ENCODE measurements at places on chromosomes 7 and 10.

DNA sequence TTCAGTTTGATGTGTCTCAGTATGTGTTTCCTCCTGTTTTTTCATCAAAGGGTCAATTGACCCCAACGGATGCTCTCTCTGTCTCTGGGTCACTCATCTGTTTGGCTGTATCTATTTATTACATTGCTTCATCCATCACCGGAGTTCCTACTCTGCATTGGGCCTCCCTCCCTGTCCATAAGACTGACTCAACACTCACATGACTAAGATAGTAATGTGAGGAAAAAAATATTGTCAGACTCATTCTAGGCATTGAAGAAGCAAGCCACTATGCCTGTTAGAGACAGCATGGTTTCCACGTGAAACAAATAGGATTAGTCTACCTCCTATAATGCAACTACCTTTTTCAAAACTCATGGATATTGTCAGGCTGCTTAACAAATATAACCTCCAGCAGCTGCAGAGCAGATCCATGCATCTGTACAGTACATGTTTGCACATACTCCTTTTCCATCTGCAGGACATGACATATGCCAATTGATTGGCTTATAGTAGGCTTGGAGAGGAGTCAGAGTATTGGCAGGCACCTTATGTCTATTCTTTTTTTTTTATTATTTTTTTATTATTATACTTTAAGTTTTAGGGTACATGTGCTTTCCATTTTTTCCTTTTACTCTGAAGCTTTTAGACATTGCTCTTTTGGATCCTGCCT lies 275.2 kb downstream of the LRRTM3 start:
- no peak for DNase-seq

DNA sequence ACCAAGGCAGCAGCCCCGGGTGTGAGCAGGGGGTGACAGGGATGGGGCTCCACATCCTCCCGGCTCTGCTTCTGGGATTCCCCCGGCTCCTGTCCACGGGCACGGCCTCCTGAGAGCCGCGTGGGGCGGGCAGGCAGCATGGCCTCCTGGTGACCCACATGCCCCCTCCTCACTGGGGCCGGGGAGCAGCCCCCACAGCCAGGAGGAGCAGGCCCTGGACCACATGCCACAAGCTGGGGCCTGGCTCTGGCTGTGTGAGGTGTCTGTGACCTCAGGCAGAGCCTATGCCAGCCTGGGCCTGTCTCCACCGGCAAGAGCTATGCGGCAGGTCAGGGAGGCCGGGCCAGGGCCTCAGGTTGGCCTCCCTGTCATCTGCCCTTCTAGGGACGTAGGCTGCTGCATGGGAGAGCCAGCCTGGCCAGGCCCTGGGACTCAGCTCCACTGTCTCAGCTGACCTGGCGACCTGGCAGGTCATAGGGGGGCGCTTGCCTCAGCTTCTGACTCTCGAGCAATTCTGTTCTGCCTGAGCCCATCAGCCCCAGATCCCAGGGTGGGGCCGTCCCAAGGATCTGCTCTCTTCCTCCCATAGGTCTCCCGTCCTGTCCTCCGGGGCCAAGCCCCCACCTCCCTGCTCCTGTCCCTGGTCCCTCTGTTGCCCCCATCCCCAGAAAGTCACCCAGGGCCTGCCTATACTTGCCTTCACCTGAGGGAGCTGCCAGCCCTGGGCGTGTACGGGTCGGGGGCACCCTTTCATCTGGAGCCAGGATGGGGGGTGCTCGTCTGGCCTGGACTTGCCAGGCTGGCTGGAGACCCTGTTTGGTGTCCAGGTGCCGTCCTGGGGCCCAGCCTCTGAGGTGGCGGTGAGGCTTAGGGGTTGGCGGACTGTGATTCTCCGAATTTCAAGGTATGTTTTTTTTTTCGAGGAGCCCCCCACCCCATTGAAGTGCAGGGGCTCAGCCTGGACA lies 3.9 kb upstream of the TMEM184A start:
- no peak for DNase-seq

DNA sequence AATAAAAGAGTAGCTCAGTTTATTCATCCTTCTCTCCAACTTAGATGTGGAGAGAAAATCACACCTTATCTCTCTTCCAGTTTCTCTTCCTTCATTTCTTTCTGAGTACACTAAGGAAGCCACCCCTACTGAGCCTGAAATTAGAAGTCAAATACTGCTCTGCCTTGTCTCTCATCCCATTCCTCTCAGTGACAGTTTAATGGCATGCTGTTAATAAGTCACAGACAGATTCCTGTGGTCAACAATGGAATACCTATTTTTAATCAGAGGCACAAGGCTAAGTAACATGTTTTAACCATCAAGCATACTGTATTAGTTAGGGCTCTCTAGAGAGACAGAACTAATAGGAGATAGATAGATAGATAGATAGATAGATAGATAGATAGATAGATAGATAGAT lies 253.2 kb downstream of the HTR7 start:
- DNase-seq = no peak

GRCh38 chr7:94031865-94032264 lies 27.7 kb upstream of the BET1 start:
- DNase-seq = no peak

GRCh38 chr7:37193775-37194135 lies 254.9 kb downstream of the ELMO1 start:
- DNase-seq = no peak

DNA sequence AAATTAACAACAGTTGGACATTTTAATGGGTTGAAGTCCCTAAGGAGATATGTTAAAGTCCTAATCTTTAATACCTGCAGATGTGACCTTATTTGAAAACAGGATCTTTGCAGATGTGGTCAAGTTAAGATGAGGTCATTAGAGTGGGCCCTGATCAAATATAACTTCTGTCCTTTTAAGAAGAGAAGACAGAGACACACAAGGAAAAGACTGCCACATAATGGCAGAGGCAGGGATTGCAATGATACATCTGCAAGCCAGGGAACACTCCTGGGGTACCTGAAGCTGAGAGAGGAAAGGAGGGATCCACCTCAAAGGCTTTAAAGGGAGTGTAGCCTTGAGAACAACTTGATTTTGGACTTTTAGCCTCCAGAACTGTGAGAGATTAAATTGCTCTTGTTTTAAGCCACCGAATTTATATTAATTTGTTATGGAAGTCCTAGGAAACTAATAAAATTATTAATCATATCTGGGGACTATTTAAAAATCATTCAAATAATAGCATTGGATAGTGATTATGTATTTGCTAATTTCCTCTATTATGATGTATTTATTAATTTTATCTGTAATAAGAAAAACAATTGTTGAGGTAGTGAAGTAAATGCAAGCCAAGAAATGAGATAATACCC lies 700.0 kb upstream of the PCDH15 start:
- peak; percentile 49 for DNase-seq

DNA sequence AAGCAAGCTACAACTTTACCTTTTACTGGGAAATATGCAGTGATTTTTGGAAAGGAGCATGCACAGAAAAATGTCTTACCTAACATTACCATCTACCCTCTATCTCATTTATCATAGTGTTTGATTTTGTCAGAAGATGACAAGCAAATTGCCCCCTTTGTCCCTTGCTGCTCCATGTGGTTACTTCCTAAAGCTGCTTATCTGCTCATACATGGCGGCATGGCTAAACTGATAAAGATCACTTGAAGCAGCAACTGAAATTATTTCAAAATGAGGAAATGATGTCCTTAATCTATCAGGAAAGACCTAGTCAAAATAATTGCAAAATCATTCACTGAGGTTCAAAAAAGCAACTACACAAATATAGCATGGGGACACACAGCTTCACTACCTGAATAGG lies 1198.5 kb upstream of the SORCS1 start:
- DNase-seq = no peak

DNA sequence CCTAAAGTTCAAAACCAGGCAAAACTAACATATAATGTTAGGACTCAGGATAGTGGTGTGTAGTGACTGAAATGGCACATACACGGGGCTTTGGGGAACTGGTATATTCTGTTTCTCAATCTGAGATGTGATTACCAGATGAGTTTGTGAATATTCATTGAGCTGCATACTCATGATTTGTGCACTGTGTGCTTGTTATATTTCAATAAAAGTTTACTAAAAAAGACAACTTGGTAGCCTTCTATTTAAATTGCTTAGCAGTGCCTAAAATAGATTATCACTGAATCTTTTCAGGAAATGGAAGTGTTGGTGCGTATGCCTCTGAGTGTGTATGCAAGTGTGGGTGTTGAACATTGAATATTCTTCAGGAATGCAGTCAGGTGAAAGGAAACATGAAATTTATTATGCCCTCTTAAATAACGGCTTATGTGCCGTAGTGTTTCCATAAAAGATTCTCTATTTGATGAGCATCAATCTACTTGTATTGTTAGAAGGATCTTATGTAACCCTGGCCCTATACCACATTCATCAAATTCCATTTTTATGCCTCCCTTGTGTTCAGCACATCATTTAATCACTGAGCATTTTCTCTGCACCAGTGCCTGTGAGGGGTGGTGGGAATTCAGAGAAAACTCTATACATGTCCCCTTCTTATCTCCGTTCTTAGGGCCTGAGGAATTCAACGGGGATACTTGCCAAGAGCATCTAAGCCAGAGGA lies 82.6 kb upstream of the AUTS2 start:
- DNase-seq = no peak

DNA sequence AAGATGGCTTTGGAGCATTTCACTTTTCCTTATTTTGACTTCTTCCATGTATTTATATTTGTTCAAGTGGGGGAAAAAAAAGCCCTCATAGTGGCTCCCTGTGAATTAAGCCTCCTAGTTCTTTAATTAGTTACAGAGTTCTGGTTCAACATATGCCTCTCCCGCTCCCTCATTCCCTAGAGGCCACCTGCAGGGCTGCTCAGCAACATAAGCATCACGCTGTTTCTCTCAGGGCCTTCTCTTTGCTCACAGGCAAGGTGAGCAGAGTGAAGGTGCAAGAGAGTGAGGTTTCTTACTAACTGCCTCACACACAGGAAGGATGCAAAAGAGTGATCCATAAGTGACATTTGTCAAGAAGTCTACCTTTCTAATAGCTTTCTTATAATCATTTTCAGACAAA lies 196.7 kb downstream of the SEMA3E start:
- DNase-seq = peak; percentile 36

DNA sequence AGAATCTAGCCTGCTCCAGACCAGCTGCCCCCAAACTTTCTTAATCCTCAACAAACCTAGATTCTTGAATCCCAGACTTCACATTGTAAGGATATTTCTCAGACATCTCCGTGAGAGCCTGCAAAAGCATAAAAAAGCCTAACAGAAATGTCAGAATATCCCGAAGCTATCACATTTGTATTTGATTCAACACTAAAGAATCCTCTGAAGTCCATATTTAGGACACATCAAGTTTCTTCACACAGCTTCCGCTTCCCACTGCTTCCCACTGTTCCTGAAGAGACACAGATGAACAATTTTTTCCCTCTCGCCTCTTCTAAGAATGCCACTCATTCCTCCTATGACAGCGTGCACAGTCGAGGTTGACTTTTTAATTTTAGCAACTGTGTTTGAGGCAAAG lies 396.2 kb upstream of the IGFBP3 start:
- no peak for DNase-seq

DNA sequence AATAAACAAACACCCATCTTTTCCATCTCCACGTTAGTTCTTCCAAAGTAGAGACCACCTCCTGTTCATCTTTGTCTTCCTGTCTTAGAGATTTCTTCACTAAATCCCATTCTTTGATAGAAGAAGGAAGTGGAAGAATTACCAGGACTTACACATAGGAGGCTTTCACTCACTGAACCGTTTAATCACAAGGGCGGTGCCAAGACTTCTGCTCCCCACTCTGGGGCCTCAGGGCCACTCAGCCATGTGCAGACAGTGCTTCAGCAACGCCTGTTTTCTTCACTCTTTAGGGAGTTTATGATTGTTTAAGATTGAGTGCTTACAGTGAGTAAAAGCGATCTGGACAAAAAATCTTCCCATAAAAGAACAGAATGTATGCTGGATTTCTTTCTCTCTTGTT lies 63.9 kb upstream of the SORCS3 start:
- DNase-seq = peak; percentile 8

DNA sequence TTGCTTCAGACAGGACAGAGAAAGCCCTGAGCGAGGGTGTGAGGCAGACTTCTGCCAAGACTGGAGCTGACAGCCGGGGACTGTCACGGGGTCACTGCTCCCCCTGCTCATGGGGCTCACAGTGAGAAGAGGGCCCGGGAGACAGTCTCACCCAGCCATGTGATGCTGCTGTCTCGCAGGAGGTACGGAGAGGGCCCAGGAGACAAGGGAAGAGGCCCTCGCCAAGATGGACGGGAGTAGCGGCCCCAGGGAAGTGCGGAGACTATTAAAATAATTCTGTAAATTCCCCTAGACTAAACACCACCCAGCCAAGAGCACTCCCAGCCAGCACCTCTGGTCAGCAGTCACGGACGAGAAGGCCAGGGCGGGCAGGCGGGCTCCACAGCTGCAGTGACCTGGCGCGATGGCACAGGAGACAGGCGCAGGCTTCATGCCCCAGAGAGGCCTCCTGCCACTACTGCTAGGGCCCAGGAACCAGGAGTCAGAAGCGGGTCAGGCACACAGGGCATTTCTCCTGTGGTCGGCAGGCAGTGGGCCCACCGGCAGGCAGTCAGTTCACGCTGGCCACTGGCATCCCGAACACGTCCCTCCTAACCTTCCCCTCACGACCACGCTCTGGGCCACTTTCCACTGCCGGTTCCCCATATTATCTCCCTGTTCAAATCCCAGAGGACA lies 24.1 kb downstream of the WDR86 start:
- DNase-seq = no peak

DNA sequence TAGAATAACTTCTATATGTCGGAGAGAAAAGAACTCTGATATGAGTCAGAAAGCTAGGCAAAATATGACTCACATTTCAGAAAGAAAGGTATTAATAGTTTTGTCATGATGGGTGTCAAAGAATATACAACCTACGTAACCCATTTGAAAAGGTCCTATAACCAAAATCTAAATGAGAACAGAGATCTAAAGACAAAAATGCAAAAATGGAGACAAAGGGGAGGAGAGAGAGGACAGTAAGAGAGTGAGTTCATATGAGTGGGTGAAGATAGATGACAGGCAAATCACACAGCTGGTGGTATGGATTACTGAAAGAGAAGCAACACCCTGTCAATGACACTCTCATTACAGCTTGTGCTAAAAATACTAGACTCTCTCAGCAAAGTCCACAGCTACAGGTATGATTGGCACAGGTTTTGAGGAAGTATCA lies 25.6 kb downstream of the ANKMY2 start:
- DNase-seq = no peak

GRCh38 chr7:22854158-22855048 lies 31.8 kb upstream of the TOMM7 start:
- peak; percentile 82 for DNase-seq

- DNase-seq = peak; percentile 51
These were observed 239.6 kb upstream of the STEAP1 start for GRCh38 chr7:89914711-89915110.

GRCh38 chr10:132539894-132540293 lies 2.3 kb downstream of the INPP5A start:
- peak; percentile 40 for DNase-seq

- DNase-seq = peak; percentile 45
These were observed 213.3 kb upstream of the PHYHIPL start for GRCh38 chr10:58963101-58963534.
